ENCODE measurements at places on chromosomes 7 and 10.

GRCh38 chr7:2074691-2075090, 158.1 kb downstream of the MAD1L1 start:
- no peak for DNase-seq

DNA sequence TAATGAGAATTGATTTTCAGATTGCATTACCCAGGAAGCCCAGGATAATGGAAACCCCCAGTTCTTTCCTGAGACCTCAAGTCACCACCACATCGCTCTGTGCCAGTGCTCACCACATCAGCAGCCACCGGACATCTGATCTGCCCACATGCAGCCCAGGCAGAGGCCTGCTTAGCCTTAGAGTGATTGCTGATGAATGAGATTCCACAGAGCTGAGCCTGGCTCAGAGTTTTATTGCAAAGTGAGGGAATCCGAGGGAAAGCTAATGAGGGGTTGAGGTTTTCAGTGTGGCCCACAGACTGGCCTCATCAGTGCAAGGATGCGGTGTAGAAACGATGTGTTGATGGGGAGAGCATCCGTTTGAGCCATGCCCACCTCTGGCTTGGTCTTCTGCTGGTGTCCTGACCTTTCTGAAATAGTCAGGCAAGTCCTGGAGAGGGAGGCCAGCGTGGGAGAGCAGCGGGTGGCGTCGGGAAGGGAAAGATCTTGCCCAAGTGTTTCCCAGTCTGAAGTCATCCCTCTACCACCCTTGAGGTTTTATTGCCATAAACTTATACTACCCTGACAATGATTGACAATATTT, 120.3 kb downstream of the ITIH5 start:
- no peak for DNase-seq

DNA sequence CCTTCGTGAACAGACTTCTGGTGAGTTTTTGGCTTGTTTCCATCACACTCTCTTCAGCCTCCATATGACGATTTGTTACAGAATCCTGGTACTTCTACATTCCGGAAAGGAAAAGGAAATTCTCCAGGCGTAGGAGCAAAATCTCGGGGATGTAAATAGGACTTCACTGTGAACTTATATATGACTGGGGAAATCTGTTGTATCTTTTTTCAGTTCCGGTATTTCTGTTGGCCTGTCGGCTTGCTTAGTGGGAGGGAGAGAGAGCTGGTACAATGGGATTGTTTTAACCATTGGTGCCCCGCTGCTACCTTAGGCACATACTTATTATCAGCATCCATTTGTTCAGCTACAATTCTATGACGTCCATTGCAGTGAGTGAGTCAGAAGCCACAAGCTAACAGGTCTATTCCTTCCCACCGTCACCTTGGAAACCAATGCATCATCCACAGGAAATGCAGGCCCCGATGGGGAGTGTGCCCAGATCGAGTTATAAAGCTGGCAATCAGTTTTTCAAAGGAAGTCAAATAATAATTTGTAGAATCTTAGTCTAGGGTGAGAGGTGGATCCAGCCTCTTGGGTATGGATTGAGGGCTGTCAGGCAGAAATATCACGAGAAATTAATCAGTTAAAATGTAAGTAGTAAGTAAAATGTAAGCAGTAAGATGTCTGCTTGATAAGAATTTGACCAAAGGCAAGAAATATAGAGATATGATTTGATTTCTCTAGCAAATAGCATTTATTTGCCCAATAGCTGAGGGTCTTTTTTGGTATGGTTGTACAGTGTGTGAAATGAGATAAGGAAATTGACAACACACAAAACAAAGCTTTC, 92.0 kb upstream of the MKLN1 start:
- DNase-seq, result no peak

- DNase-seq, result no peak
Observed at GRCh38 chr7:149228831-149229471, 10.5 kb upstream of the ZNF212 start.

Measured in NCI-H2029 (cell line).